ENCODE measurements at places on chromosomes 4 and X.

DNA sequence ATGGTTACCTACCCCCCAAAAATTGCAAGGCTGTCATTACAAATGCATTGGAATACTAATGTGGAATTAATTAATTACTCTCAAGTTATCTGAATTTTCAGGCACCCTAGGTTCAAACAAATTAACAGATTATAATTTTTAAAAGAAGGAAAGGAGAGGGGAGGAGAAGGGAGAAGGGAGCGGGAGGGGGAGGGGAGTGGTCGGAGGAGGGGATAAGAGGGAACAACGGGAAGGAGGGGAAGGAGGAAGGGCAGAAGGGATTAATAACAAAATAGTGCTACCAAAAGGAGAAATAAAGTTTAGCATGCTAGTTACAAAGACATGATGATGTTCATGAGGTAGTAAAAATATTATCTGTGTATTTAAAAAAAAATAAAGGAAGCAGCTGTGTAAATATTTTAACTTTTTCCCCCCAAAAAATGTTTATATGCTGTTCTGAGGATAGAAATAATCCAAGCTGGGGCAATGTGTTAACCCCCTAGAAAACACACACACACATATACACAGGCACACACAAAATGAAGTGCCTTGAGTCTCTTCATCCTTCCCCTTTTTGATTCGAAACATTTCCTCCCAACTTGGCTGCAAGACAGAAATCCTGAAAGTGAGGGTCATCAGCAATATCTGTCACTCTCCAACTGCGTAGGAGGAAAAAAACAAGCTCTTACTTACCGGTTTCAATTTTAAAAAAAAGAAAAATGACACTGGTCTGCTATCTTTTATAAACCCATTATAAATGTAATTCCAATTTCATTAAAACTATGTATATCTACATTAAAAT is 58.8 kb downstream of the PPP3CA start:
- no peak for DNase-seq

DNA sequence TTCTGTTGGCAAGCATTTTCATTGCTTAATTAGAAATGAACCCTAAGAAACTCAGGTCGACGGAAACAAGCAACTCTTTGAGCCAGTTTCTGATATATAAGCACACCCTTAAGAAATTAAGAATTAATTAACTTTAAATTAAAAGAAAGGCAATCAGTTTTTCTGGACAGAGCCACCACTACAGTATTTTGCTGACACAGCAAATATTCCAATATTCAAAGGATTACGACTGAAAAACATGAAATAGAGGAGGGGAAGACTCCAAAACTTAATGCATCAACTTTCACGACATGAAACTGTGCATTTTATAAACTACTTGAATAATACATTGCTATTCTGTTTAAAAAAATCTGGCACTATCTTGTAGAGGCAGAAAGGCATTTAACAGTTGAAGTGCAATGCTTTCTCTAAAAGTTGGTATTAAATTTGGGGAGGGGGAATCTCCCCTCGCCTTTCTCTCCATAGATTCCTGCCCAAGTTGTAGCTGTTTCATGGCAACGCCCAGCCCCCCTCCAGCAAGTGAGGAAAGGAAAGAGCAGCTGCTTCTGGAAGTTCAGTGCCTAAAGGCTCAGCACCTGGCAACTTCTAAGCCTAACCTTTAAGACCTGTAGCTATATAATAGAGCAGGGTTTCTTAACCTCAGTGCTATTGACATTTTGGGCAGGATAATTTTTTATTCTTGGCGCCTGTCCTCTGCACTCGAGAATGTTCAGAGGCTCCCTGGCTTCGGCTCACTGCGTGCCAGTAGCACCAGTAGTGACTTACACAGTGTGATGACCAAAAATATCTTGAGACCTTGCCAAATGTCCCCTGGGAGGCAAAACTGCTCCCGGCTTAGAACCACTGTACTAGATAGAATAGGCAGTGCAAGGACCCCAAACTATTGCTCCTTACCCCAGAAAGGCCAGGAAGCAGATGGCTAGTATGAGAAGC is 6.7 kb upstream of the ZCCHC18 start:
- no peak for DNase-seq

GRCh38 chr4:169372791-169373190 is 102.0 kb upstream of the SH3RF1 start:
- DNase-seq: no peak

- no peak for DNase-seq
Measured at GRCh38 chr4:172982151-172982590, 186.4 kb upstream of the GALNT7 start.

GRCh38 chr4:8123389-8123788 is 35.2 kb downstream of the ABLIM2 start:
- no peak for DNase-seq

DNA sequence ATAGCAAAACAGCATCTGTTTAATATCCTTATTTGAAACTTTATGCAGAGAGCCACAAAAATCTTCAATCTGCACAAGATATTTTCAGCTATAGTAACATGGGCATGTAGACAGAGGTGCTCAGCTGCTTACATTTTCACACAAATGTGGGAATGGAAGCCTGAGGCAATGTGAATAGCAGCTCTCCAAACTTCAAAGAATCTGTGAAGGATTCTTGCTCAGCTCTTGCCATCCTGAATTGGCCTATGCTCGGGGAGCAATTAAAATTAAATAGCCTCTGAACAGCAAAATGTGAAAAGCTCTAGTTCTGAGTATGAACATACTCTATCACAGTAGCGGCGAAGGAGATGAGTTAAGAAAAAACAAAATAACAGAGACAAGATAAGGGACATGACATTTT is 1523.8 kb downstream of the PCDH7 start:
- no peak for DNase-seq

DNA sequence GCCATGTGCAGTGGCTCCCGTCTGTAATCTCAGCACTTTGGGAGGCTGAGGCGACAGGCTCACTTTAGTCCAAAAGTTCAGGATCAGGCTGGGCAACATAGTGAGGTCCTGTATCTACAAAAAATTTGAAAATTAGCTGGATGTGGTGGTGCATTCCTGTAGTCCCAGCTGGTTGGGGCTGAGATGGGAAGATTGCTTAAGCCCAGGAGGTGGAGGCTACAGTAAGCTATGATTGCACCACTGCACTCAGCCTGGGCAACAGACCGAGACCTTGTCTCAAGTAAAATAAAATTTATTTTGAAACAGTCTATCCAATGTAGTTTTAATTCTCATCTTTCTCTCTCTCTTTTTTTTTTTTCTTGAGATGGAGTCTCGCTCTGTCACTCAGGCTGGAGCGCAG is 21.1 kb downstream of the RBM10 start:
- DNase-seq: no peak

DNA sequence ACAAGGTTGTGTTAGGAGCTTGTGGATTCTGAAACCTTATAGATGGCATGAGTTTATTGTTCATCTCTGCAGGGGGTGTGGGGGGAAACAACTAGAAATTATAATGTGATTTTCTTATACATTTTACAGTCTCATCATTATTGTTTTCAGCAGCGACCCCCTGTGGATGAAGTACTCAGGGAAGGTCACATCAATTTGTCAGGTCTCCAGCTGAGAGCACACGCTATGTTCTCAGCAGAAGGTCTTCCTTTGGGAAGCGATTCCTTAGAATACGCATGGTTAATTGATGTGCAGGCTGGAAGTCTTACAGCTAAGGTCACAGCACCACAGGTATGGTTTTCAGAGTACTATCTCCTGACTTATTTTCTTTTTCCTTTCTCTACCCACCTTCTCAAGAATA is 72.2 kb downstream of the BLTP1 start:
- DNase-seq: no peak

DNA sequence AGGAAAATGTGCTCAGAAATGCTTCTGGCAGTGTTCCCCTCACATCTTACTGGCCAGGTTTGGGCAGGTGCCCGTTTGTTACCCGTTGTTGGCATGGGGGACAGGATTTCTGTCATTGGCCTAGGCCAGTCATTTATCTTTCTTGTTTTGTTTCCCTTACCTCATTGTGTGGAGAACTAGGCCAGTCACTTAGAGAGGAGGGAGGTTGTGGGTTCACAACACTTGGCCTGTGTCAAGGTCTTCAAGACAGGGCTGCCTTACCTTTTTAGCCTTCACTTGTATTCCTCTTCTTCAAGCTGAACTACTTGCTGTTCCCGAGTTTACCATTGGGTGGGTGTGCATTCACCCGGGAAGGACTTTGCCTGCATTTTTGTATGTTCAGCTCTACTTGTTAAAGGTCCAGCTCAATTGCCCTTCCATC is 17.7 kb downstream of the SNX25 start:
- DNase-seq: no peak

GRCh38 chr4:121648516-121648915 is 48.3 kb downstream of the ANXA5 start:
- no peak for DNase-seq

DNA sequence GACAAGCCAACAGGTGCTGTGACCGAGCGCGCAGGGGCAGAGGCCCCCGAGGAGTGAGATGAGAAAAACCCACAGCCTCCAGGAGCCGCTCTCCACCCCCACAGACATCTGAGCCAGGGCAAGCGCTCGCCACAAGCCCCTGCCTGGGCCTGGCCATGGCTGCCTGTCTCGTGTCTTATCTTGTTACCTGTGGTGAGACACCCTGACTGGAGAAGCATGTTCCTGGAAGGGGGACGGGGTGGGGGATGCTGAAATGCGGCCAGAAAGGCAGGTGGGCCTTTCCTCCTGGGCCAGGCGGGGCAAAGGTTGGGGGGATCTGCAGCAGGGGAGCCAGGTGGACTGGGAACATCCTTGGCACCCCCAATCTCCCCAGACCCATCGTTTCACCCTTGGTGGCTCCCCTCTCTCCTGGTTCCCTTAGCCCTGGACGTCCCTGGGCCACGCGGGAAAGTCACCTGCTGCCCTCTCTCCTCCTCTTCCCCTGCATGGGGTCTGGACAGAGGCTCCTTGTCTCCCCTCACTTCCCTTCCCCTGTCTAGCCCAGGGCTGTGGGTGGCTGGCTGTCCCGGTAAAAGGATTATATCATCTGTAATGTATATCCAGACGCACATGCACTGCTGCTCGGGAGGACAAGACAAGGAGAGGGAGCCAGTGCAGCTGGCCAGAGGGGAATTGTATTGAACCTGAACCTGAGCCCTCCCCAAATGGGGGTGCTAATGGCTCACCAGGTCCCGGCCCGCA is 8.4 kb upstream of the DUSP9 start:
- no peak for DNase-seq

DNA sequence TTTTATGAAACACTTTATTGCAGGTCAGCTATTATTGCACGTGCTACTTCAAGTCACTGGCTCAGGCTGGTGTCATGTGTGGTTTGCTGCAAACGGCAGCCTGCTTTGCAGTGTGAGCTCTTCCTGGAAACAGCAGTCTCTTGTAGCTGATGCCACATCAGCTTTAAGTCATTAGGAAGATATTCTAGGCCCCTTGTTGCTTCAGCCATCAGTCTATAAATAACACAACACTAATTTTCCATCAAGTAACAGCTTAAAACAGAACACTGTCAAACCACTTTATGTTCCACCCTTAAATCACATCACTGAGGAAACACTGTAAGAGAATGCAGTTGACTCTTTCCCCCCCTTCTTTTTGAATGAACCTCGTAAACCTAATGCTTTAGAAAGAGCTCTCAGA is 93.8 kb downstream of the GATB start:
- DNase-seq: no peak

GRCh38 chrX:23840674-23841073 is 57.7 kb downstream of the SAT1 start:
- no peak for DNase-seq

- DNase-seq: no peak
Measured at GRCh38 chrX:47831788-47832187, 4.9 kb upstream of the ZNF81 start.

DNA sequence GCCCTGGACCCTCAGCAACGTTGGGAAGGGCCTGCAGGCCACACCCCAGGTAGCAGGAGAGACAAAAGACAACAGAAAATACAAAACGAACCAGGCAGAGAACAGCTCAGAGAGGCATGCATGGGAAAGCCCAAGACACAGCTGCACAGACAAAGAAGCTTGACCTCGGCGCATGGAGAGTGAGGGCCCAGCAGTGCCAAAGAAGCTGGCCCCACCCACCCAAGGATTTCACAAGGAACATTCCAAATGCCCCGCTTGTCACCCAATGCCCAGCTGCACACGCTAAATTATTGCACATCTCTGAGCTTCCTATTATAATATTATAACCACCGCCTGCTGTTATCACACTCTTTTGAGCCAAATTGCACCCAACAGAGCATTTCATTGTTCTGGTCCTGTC is 147.7 kb upstream of the TBL1X start:
- DNase-seq: no peak

- DNase-seq: peak; percentile 49
Measured at GRCh38 chrX:18422325-18422724, 3.1 kb upstream of the CDKL5 start.

GRCh38 chr4:77795326-77795725 is 23.8 kb downstream of the CNOT6L start:
- no peak for DNase-seq

DNA sequence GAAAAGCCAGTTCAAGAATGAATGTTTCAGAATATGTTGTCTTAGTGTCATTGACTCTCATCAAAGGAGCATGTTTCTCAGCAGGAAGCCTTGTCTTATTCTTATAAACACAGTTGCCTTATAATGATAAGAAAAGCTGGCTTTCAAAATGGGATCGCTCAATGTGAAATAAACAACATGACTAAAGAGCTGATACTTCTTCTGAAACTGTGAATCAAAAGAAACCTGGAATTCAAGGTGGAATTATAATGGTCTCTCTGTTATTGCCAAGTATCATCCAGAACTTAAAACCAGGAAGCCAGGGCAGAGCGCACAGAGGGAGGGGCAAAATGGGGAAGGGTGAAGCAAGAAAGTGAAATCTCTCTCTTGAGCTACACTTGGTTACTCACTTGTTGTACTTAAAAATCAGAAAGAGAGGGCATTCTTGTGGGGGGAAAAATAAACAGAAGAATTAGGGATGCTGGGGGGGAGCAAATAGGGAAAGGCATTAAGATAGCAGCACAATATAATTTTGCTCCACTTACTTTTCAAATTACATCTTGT is 270.0 kb downstream of the MAPK10 start:
- DNase-seq: no peak

GRCh38 chr4:78377555-78377954 is 174.0 kb upstream of the ANXA3 start:
- no peak for DNase-seq

GRCh38 chrX:71949844-71950445 is 39.3 kb downstream of the NHSL2 start:
- DNase-seq: no peak

DNA sequence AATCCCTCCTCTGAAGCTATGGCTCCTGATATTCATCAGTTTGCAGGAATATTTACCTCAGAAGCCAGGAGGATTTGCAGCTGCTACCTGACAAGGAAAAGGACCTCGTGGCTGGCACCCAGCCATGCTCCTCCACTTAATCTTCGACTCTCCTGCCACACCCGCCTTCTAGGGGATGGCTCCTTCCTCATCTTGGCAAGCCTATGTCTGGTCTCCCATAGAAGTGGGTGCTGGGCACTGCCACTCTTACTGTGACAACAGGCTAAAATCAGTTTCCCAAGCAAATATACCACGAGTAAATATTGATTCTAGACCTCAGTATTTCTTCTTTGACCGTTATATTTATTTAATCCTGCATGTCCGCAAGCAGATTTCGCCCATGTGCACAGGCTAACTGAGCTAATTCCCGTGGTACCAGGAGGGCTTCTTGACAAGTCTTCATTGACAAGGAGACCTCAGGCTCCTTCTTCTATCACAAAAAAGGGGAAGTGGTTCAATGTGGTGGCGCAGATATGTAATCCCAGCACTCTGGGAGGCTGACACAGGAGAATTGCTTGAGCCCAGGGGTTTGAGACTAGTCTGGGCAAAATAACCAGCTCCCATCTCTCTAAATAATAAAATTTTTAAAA is 52.6 kb upstream of the DCTD start:
- DNase-seq: no peak
